ENCODE measurements at places on chromosomes 6 and 20.
A peak's percentile ranks its signal among the peaks of the same experiment; 100 is the strongest.

- peak; percentile 63 for DNase-seq
These were observed 8.2 kb upstream of the UBE2V1 start for GRCh38 chr20:50120935-50121693.

DNA sequence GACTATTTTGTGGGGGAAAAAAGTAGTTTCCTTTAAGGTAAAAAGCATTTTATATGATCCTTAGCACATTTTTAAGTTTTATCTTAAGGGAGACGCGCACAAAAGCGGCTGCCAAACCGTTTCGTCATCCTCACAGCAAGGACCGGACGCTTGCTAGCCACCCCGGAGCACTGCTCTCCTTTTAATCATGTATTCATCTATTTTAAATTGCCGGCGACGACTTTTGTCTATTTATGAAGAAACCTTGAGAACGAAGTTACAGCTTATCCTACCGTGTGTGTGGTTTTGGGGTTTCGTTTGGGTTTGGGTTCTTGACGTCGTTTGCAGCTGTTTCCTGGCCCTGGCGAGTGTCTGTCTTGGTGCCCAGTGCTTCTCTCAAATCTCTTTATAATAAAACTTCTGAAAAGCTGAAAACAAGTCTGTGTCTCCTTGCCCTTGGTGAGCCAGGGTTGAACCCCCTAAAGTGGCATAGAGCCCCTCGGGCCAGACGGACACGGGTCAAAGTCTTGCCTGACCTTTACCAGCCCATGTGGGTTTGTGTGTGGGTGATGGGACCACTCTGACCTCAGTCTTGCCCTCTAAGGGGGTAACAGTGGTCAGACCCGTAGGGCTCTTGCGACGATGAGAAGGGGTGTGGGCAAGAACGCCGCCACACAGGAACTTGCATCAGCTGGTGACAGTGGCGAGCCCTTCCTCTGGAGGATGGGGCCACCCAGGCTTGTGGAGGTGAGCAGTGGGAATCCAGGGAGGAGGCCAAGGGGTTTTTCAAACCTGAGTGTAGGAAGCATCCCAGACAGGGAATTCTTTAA, 117.6 kb downstream of the JPH2 start:
- peak; percentile 40 for DNase-seq

- DNase-seq = no peak
These were observed 182 bp upstream of the OXT start for GRCh38 chr20:3071266-3071609.

GRCh38 chr6:142935553-142936517, 9.1 kb downstream of the HIVEP2 start:
- peak; percentile 24 for DNase-seq

DNA sequence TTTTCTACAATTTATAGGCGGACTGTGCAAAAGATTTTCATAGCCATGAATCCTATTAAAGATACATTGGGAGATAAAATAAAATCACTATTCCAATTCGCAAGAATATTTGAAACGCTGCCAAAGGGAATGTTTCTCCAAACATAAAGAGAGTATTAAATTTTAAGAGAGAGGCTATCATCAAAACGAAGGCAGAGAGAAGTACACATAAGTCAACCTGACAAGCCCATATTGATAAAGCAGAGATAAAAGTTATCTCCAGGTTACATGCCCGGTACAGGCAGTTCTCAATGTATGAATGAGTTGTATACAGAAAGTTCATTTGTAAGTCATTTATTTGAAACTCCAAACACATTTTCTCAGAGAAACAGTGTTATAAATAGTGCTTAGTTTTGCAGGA, 193.1 kb downstream of the ATXN1 start:
- DNase-seq = no peak

Data from activated CD8-positive, alpha-beta memory T cell treated with anti-CD3 and anti-CD28 coated beads, Interleukin-2, amount 50 U/mL, for 4 hours (primary cell).